ENCODE measurements at places on chromosomes 5 and 9. TPM values are rescaled to one million over a fixed set of nuclear protein-coding genes. Genes with fewer than 3 reads are reported as not detected.

PLPP7 gene
- total RNA-seq, result 5.9 TPM

SOX30 gene
- total RNA-seq, result under 0.01 TPM

DNAH5 gene
- 0.27 TPM for total RNA-seq

RASGEF1C gene
- total RNA-seq, result under 0.01 TPM

PCDHB11 gene
- 0.27 TPM for total RNA-seq

RANBP17 gene
- total RNA-seq, result 12.4 TPM

DOCK8 gene
- total RNA-seq, result 73.2 TPM

SLC30A5 gene
- total RNA-seq, result 36.1 TPM

TEX48 gene
- not detected for total RNA-seq

CAMLG gene
- total RNA-seq, result 28.5 TPM

ODF2 gene
- total RNA-seq, result 29.4 TPM

S1PR3 gene
- total RNA-seq, result 0.27 TPM

CTNND2 gene
- not detected for total RNA-seq

DIAPH1 gene
- total RNA-seq, result 41.5 TPM

MVB12B gene
- total RNA-seq, result 8.9 TPM

ELP1 gene
- total RNA-seq, result 17.2 TPM

PRDM9 gene
- total RNA-seq, result under 0.01 TPM

FCN2 gene
- total RNA-seq, result not detected

ZNF366 gene
- under 0.01 TPM for total RNA-seq

MEGF9 gene
- 7.3 TPM for total RNA-seq

OLFML2A gene
- total RNA-seq, result 1.9 TPM

F2RL1 gene
- 50.9 TPM for total RNA-seq

MAMDC2 gene
- 42.3 TPM for total RNA-seq

RANBP3L gene
- total RNA-seq, result not detected

TMEM232 gene
- total RNA-seq, result 1.9 TPM

CYSRT1 gene
- total RNA-seq, result 0.27 TPM

SLC6A3 gene
- not detected for total RNA-seq

ALDH1A1 gene
- 85.9 TPM for total RNA-seq

FLT4 gene
- total RNA-seq, result 0.27 TPM

PCDHA1 gene
- not detected for total RNA-seq

RLN2 gene
- total RNA-seq, result 0.54 TPM

MZB1 gene
- 90.8 TPM for total RNA-seq

SLC46A2 gene
- under 0.01 TPM for total RNA-seq

CYLC2 gene
- total RNA-seq, result not detected

CATSPER3 gene
- 0.27 TPM for total RNA-seq

GABRA6 gene
- not detected for total RNA-seq

MEIKIN gene
- not detected for total RNA-seq

CCDC107 gene
- total RNA-seq, result 5.7 TPM

EIF4E1B gene
- not detected for total RNA-seq

SYNPO gene
- under 0.01 TPM for total RNA-seq

OSMR gene
- total RNA-seq, result under 0.01 TPM

LPCAT1 gene
- 27.5 TPM for total RNA-seq

EMB gene
- 32.0 TPM for total RNA-seq

SPATA31A3 gene
- not detected for total RNA-seq

TTC16 gene
- under 0.01 TPM for total RNA-seq

GMCL2 gene
- not detected for total RNA-seq

ASPN gene
- not detected for total RNA-seq

FOXD4L6 gene
- total RNA-seq, result under 0.01 TPM

ACTBL2 gene
- total RNA-seq, result not detected

ZCCHC10 gene
- 9.2 TPM for total RNA-seq

NR5A1 gene
- total RNA-seq, result 0.54 TPM

SMIM3 gene
- 61.9 TPM for total RNA-seq

DBH gene
- not detected for total RNA-seq

MLANA gene
- not detected for total RNA-seq

WDR38 gene
- total RNA-seq, result not detected

SYK gene
- total RNA-seq, result 62.7 TPM

LHX2 gene
- total RNA-seq, result under 0.01 TPM

PRR16 gene
- total RNA-seq, result 0.81 TPM

CD72 gene
- total RNA-seq, result 6.7 TPM
